ENCODE measurements at places on chromosomes 5 and 9. TPM values are rescaled to one million over a fixed set of nuclear protein-coding genes. Genes with fewer than 3 reads are reported as not detected.

DNA sequence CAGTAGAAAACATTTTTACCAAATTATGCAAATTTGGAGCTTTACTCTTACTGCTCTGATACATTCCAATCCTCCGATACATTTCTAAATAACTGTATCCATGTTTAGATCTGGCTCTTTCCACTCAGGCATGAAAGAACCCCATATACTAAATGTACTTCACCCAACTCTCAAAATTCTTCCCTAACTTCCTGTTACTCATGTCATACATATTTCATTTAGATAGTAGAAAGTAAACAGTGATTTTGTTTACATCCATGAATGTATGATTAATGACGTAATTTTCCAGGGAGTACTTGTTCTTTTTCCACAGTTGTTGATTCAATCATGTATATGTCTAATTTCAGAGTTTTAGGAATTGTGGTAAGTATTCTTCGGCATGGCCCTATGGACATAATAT, 1426.5 kb upstream of the C9orf72 start:
- DNase-seq, result no peak

- no peak for DNase-seq
Observed at GRCh38 chr5:134188092-134188491, 11.3 kb upstream of the SKP1 start.

DNA sequence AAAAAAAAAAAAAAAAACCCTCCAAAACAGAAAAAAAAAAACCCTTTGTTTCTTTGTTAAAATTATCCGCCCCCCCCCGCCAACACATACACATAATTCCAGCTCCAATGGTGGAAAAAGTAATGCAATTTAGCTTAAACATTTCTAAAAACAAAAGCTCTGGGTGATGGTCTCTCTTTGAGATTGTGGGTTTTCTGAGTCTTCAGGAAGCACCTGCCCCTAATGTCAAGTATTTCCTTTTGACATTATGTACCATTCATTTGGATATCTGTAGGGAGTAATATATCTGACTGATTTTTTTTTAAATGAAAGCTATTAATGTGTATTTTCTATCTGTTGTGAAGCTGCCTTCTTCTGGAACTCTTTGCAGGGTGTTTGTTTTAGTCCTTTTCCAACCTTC, 389.7 kb downstream of the TAF11L14 start:
- DNase-seq, result no peak

GRCh38 chr5:150361301-150361700, 3.8 kb downstream of the TCOF1 start:
- DNase-seq, result no peak

HACD4 gene
- total RNA-seq, result 6.4 TPM

ISL1 gene
- 0.49 TPM for total RNA-seq

PLEKHG4B gene
- total RNA-seq, result 1.1 TPM

CSNK1G3 gene
- 64.6 TPM for total RNA-seq

GRCh38 chr9:120592210-120592609, 12.2 kb upstream of the CDK5RAP2 start:
- no peak for DNase-seq

DNA sequence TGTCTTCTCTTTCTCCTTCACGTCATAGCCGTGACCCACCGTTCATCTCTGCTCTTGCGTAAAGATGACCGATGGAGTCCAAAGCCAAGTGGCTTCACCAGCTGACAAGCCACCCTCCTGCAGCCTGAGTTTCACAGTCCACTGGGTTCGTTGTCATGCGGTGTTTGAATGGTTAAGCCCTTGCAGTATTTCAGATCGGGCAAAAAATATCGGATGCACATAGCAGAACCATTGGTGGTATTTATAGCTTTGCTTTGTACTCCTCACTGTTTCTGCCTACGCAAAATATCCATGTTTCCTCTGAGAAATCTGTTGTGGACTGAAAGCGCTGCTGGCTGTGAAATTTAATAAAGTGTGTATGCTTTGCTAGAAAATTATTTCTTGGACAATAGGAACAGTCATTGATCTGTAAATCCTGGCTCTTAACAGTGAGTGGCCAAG, 34.5 kb upstream of the NCS1 start:
- no peak for DNase-seq

- no peak for DNase-seq
Observed at GRCh38 chr9:91948101-91948596, 1.9 kb downstream of the ROR2 start.

TAL2 gene
- not detected for total RNA-seq

GRCh38 chr9:121609822-121610637, 41.4 kb upstream of the DAB2IP start:
- no peak for DNase-seq

ZNF366 gene
- total RNA-seq, result 8.0 TPM

GPX3 gene
- 1,443 TPM for total RNA-seq

DNA sequence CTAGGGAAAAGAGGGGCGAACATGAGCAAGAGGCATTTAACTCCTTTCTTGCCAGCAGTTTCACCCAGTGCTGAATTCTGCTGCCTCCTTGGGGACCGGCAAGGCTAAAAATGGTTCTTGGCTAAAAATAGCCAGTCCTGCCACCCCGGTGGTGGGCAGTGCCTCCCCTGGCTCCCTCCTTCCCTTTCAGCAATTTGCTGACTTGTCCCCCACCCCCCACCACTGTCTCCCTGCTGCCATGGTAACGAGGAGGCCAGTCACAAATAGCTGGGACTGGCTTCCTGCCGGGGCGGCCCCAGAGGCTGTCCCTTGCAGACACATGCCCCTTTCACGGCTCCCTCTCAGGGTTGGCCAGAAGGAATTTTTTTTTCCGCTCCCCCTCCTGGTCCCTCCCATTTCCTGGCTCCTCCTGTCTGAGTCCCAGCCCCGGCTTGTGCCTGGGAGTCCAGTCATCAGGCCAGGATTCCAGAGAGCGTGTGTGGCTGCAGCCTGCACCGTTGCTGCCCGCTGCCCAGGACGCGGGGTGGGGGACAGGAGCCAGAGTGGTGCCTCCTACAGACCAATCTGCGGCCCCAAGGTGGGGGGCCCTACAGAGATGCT, 130.3 kb downstream of the RGS3 start:
- DNase-seq, result peak; percentile 92

DNA sequence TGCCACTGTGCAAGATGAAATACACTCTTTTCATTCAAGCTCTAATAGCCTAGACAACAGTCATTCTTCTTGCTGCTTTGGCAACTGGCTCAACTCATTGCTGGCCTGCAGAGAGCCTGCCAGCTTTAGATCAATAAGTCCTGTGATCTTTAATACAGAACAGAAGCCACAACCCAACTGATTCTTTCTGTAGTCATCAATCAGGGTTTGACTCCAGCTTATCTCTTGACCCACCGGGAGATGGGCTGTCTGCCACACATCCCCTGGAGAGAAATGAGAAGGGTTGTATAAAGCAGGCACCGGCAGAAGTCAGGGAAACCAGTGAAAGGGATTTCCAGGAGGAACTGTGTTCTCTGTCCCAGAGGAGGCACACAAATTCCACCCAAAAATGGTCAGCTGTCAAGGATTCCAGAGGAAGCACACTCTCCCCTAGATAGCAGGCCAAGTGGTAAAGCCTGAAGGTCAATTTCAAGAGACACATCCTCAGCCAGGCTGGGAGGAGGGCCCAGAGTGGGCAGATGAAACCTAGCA, 24.5 kb downstream of the LHFPL2 start:
- no peak for DNase-seq

LIX1 gene
- not detected for total RNA-seq
